ENCODE measurements at places on chromosomes 11 and 22.

GRCh38 chr22:29742326-29742725 lies 22.5 kb downstream of the CABP7 start:
- no peak for DNase-seq

GRCh38 chr11:1942558-1943260 lies 4.4 kb upstream of the MRPL23 start:
- DNase-seq: no peak

DNA sequence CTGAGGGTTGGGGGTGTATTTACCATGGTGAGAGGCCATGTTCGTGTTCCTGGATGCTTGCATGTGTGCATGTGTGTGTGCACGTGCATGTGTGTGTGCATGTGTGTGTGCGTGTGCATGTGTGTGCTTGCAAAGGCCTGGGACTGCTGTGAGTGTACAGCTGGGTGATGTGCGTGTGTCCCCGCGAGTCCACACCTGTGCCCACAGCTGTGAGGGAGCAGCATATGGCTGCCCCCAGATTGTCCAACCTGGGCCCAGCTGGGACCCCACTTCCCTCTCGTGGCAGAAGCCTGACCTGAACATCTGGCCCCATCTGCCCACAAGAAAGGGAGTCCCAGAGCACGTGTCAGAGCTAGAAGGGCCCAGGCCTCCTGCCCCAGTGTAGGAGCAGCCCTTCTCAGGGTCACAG lies 8.4 kb upstream of the CD248 start:
- DNase-seq: no peak

DNA sequence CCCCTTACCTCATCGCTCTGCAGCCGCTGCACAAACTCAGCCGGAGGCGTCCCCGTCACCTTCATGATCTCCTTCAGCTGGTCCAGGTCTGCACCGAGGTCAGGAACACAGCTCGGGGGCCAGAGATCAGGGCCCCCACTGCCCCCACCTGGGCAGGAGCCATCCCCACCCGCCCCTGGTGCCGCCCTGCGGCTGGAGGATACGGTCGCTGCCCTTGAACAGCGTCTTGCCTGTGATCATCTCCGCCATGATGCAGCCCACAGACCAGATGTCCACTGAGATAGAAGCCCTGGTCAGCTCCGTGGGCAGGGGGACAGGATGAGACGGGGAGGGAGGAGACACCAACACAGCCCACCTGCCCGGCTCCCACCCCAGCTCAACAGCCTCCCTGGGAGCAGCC lies 4.5 kb upstream of the HDAC10 start:
- DNase-seq: no peak

DNA sequence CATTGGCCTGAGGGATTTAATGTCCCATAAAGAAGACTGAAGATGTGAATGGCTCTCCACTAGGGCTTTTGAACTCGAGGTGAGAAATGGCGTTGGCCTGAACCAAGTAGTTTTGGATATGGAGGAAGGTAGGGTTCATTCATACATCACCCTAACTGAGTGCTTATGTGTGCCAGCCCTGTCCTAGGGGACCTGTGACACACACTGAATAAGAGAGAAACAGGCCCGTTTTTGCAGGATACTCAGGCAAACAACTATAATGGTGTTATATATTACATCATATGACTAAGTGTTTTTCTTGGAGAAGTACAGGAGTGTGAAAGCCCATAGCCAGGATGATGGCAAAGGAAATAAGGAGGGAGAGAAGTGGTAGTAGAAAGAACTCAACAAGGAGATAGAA lies 368.1 kb downstream of the TMEM135 start:
- no peak for DNase-seq

- DNase-seq: no peak
These were observed 70.5 kb upstream of the TCF20 start for GRCh38 chr22:42340829-42341383.

DNA sequence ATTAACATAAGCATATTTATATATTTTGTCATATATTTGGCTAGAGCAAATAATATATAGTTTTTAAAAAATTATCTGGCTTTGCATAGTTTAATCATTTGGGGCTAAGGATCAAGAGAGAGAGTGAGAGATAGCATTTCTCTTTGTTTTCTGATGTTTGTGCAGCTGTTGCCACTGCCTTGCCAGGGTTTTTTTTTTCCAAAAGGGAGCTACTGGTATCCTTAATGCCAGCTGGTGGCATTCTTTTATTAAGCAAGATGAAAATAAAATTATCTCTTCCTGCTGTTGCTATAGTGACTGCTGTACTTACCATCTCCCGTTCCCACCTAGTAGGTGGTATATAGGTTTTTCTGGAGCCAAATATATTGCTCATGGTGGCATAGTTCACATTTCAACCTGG lies 793.3 kb upstream of the ARHGAP42 start:
- DNase-seq: no peak

- DNase-seq: no peak
These were observed 24.4 kb upstream of the HSPA8 start for GRCh38 chr11:123086305-123086704.

DNA sequence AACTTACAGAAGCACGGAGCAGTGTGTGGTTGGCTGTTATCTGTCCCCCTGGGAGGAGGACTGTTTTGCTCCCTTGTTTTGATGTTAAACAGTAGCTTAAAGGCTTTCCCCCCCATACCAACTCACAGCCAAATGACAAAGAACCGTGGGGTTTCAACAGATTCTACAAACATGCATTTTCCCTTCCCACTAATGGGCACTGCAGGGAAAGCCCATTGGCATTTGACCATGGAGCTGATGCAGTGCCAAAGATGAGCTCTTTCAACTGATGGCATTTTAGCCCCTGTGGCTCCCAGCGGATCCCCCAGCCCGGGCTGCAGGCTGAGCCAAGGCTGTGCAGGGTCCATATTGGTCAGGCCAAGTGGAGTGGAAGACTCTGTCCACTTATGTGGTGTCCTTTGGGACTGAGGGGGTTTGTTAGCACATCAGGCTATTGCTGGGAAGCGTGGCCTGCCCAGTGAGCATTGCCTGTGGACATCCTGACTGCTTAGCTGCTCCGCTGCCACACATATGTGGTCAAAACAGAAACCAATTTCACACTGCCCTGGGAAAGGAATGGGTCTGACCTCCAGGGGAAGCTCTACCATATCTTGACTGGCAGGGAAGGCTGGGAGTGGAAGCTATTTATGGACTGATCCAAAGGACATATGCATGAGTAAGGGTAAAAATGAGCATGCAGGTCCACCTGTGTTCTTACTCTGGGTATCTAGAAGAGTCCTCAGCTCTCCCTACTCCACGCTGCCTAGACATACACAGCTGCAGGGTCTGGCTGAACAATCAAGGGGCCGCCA lies 116.4 kb upstream of the PARVA start:
- DNase-seq: no peak

DNA sequence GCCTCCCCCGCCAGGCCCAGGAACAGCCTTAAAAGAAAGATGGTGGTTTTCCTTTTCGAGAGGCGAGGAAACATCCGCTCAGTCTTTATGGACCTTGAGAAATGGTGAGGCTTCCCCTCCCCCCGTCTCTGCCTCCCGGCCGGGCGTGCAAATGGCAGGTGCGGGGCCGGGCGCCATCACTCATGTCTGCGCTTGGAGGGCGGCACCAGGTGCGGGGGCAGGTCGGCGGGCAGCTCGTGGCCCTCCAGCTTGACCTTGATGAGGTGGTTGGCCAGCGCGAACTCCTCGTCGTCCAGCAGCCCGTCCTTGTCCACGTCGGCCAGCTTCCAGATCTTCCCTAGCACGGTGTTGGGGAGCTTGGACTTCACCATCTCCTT lies 9.7 kb upstream of the CDC42BPG start:
- DNase-seq: no peak

GRCh38 chr11:112583261-112583893 lies 322.7 kb upstream of the PLET1 start:
- no peak for DNase-seq

GRCh38 chr11:95088946-95089619 lies 563 bp upstream of the ENDOD1 start:
- no peak for DNase-seq

- no peak for DNase-seq
These were observed 102.0 kb downstream of the WNT11 start for GRCh38 chr11:76104285-76104684.

GRCh38 chr11:131669401-131669780 lies 299.0 kb downstream of the NTM start:
- no peak for DNase-seq

GRCh38 chr11:88590361-88590760 lies 252.8 kb upstream of the CTSC start:
- no peak for DNase-seq

DNA sequence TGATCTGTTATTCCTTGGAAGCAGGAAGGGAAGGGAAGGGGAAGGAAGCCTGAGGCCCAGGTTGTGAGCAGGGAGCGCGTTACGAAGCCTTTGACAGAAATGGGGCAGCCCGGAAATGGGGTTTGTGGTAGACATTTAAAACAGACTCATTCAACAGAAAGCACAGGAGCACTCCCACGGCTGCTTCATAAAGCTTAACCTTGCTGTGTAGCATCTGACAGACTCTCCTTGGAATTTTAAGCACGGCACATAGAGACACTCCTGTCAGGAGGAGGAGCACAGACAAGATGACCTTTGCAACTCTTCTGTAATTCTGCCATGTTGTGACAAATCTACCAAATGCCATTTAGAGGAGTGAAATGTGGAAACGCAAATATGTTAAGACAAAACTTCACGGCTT lies 131.6 kb downstream of the FBXO7 start:
- DNase-seq: no peak

DNA sequence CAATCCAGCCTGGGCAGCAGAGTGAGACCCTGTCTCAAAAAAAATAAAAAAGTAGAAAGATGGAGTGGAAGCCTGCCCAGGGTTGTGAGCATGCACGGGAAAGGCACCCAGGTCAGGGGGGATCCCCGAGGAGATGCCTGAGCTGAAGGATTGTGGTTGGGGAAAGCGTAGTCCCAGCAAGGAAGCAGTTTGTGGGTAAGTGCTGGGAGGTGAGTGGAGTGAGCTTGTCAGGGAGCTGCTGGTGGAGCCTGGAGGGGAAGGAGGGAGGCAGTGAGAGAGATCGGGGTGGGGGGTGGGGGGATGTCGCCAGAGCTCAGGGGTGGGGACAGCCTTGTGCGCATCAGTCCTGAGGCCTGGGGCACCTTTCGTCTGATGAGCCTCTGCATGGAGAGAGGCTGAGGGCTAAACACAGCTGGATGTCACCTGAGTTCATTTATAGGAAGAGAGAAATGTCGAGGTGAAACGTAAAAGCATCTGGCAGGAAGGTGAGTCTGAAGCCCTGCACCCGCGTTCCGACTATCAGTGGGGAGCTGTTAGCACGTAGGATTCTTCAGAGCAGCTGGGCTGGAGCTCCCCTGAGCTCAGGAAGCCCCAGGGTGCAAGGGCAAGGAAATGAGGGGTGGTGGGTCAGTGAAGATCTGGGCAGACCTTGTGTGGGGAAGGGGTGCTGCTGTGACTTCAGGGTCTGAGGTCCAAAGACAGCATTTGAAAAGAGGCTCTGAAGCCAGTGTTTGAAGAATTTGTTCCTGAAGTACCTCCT lies 10.2 kb downstream of the TMEM121B start:
- no peak for DNase-seq

GRCh38 chr11:35734669-35735410 lies 72.3 kb downstream of the TRIM44 start:
- DNase-seq: no peak

- no peak for DNase-seq
These were observed 265.4 kb upstream of the PLET1 start for GRCh38 chr11:112525844-112526590.

GRCh38 chr11:24478718-24479117 lies 18.1 kb upstream of the LUZP2 start:
- no peak for DNase-seq

- DNase-seq: no peak
These were observed 43.6 kb downstream of the COA4 start for GRCh38 chr11:73833067-73833466.

- DNase-seq: no peak
These were observed 35.6 kb downstream of the RNF169 start for GRCh38 chr11:74784234-74784633.

DNA sequence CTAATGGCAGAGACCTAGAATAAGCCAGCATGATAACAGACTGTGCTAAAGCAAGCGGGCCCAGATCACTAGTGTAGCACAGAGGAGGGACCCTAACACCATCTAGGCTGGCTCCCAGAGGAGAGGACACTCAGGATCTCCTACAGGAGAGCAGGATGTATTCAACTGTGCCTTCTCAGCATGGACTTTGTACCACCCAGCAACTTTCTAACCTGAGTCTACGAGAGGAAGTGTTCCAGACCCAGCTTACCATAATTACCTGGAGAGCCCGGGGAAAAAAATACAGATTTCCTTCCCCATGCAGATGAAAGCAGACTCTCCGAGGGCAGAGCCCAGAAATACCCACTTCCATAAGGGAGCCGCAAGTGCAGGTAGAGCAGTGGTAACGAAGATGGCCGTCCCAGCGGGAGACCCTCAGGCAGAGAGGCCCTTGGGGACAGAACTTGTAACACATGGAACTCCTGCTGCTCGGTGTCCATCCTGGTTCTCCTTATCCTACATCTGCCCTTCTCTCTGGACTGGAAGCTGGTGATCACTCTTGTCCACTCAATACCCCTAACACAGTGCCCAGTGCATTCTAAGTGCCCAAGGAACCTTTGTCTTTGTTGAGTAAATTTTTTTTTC lies 20.2 kb downstream of the DDX25 start:
- DNase-seq: no peak

DNA sequence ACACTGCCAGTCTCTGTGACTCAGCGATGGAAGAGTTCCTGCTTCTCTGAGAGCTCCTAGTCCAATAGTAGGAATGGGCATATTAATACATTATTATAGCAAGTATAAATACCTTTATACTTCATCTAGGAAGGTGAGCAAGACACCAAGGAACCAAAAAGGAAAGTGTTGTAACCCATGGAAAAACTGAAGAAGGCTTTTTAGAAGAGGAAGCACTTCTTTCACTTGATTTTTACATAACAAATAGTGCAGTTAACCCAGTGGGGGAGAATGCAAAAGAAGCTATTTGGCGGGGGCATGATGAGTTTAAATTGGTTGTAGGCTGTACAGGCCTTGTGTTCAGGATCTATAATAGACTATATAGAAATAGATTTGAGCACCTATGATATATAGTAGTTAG lies 31.2 kb upstream of the C11orf87 start:
- DNase-seq: no peak

DNA sequence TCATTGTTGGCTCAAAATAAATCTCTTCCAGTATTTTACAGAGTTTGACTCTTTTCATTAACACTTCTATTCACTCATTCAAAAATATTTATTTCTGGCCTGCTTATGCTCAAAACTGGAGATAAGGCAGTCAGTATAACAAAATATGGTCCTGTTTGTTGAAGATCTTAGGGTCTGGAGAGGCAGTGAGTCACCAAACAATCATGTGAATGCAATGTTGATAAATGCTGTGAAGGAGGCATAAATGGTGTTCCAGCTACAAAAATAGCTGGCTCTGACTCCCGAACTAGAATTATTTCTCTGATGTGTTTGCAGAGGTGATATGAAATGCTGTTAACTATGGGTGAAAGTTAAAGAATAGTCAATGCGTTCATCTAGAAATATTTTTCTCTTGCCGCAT lies 390.6 kb downstream of the AASDHPPT start:
- no peak for DNase-seq

DNA sequence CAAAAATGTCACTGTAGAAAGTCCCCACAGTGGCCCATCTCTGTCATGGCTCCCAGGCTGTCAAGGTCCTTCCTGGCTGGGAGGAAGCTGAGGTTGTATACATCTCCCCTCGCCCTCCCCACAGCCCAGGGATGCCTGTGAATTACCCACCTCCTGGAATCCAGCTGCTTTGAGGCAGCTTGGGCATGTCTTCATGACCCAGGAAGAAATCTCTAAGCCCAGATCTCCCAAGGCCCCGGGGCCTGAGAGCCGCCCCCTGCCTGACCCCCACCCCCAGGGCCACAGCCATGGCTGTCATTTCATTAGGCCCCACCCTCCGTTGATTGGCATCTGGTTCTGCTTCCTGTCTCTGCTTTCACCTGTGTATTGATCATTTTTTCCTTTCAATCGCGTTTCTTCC lies 207.5 kb downstream of the TBC1D22A start:
- DNase-seq: no peak

- no peak for DNase-seq
These were observed 25.7 kb upstream of the OAF start for GRCh38 chr11:120184946-120185705.
